ENCODE measurements at places on chromosomes 1 and 21.

GRCh38 chr1:1061682-1062345 is 12.3 kb downstream of the RNF223 start:
- no peak for DNase-seq

- DNase-seq, result no peak
Observed at GRCh38 chr1:54697896-54698295, 17.8 kb upstream of the TTC4 start.

- DNase-seq, result no peak
Observed at GRCh38 chr1:66778969-66779368, 22.1 kb downstream of the INSL5 start.

DNA sequence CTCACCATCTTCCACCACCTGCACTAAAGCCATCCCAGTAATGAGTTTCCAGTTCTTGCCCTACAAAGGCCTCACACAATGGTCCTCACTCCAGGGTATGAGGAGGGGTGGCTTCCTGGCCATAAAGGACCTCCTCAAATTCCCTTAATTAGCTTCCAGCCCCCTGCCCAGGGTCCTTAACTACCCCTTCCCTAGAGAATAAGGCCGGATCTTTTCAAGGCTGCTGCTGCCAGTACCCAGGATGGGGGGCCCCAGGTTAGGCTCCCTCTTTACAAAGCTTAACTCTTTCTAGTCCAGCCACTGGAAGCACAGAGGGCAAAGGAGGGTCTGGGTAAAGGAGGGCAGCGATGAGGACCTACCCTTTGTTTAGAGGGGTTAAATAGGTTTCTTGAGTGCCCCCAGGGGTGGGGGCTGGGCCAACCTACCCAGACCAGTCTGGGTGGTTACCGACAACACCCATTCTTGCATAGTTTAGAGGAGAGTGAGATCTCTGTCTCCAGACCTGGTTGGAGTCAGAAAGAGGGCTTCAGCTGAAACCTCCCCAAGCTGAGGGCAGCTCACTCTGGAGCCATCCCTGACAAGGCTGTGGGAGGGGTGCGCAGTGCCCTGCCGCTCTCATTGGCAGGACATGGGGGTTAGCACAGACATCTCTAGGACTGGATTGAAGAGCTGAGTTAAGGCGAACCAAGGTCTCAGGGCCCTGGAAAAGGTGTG is 7.1 kb downstream of the BLACAT1 start:
- no peak for DNase-seq

DNA sequence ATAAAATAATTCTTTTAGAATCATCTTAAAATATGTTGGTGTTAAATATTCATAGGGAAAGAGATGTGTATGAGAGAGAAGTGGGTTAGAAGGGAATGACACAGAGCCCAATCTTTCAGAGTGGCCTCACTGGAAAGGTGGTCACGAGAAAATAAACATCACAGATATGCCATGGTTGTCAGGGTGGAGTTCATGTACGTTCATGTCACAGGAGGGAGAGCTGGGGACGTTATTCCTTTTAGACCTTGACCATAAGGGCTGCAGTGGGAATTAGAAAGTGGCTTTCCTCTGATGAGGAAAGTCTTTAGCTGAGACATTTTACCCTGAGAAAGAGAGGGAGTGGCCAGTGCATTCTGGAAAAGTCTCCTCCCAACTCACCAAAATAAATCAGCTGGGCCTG is 90.6 kb upstream of the TNR start:
- no peak for DNase-seq

DNA sequence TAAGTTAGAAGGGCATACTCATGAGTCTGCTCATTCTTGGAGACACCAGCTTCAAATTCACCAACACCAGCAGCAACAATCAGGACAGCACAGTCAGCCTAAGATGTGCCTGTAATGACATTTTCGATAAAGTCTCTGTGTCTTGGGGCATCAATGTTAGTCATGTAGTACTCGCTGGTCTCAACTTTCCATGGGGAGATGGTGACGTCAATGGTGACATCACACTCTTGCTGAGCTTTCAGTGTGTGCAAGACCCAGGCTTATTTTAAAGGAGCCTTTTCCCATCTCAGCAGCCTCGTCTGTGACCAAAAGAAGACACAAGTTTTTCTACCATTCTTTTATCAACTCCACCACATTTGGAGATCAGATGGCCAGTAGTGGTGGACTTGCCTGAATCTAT is 75.5 kb downstream of the SERINC2 start:
- DNase-seq, result no peak

GRCh38 chr1:226362891-226363447 is 44.9 kb downstream of the PARP1 start:
- no peak for DNase-seq

- no peak for DNase-seq
Observed at GRCh38 chr1:67987046-67987799, 63.2 kb downstream of the DIRAS3 start.

DNA sequence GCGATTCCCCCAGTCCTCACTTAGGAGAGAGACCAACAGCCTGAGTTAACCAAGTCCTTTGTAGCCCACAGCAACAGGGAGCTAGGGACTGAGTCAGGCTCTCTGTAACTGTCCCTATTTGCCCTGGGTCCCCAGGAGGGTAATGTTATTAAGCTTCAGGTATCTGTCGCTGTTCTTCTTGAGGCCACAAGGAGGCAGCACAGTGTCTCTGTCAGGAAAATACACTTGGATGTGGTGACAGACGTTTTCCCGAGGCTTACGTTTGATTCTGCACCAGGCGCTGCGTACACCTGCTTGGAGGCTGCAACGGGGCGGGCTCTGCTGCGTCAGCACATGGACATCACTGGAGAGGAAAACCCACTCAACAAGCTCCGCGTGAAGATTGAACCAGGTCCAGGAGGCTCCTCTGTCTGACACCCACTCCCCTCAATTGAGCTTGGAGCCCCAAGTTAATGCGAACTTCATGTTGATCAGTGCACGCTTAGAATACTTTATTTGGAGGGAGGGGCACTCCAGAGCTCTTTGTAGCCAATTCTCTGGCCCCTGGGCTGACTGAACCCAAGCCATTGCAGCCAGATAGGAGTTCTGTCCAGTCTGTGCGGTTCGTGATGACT is 10.7 kb upstream of the ELF3 start:
- DNase-seq, result peak; percentile 24

GRCh38 chr1:244048256-244049161 is 2.6 kb upstream of the ZBTB18 start:
- peak; percentile 95 for DNase-seq

DNA sequence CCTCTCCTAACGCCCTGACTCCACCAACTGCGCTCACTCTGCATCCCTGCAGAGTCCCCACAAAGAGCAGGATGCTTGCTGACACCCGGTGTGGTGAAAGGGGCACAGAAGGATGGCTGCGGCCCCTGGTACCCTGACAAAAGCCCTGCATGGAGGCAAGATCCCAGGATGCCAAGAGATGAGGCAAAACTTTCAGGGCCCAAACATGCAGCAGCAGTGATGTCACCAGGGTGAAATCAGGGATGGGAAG is 36.6 kb downstream of the SLC9A1 start:
- no peak for DNase-seq

DNA sequence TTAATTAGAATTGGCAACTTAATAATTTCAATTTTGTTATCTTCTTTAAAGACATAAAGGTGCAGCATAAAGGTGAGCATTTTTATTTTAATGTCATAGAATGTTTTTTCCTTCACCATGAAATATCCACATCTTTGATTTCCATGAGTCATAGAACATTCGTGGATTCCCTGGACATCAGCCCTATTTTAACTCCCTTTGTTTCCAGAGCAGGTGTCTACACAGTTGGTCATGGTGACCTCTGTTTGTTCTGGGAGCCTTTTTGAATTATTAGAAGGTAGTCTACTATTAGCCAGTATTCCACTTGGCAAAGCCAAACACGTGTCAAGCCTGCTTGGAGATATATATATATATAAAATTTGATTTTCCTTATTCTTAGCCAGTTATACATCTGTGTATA is 572.9 kb downstream of the LTN1 start:
- DNase-seq, result no peak

DNA sequence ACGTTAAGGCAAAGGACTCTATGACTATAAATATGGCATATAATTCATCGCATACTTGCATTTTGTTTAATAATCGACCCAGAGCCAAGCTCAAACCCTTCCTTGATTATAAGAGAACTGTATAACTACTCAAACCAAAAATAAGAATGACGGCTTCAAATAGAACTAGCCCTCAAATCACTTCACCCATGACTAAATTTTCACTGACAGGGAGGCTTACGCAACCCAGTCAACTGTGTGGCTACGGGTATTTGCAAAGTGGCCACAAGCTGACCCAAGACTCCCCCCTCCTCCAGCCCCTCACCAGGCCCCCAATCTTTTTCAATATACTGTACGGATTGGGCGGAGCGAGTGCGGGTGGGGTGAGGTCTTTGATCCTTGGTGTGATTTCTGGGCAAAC is 268.3 kb downstream of the ASTN1 start:
- no peak for DNase-seq

DNA sequence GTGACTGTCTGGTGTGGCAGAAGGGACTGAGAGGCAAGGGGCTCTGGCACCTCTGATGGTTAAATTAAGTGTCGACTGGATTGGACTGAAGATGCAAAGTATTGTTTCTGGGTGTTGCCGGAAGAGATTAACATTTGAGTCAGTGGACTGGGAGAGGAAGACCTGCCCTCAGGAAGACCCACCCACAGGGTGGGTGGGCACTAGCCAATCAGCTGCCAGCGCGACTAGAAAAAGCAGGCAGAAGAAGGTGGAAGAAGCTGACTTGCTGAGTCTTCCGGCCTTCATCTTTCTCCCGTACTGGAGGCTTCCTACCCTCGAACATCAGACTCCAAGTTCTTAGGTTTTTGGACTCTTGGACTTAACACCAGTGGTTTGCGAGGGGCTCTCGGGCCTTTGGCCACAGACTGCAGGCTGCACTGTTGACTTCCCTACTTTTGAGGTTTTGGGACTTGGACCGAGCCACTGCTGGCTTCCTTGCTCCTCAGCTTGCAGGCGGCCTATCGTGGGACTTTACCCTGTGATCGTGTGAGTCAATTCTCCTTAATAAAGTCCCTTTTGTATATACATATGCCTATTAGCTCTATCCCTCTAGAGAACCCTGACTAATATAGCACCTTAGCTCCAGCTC is 79.6 kb downstream of the KAZN start:
- DNase-seq, result no peak

- DNase-seq, result no peak
Observed at GRCh38 chr1:168180148-168180524, 1.4 kb downstream of the TIPRL start.

DNA sequence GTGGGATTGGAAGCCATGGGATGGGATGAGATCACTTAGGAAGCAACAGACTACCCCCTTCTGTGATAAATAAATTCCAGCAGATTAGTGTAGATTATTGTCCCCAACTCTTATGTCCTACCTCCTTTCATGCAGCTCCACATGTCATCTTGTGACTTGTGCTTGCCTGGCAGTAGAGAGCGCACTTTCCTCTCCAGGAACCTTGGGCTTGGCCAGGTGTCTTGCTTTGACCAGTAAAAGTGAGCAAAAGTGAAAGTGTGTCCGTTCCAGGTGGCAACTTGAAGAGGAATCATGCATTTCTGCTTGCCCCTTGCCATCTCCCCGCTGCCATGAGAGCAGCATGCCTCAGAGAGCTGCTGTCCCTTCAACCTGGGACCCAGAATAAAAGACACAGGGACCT is 122.9 kb upstream of the ERG start:
- no peak for DNase-seq

DNA sequence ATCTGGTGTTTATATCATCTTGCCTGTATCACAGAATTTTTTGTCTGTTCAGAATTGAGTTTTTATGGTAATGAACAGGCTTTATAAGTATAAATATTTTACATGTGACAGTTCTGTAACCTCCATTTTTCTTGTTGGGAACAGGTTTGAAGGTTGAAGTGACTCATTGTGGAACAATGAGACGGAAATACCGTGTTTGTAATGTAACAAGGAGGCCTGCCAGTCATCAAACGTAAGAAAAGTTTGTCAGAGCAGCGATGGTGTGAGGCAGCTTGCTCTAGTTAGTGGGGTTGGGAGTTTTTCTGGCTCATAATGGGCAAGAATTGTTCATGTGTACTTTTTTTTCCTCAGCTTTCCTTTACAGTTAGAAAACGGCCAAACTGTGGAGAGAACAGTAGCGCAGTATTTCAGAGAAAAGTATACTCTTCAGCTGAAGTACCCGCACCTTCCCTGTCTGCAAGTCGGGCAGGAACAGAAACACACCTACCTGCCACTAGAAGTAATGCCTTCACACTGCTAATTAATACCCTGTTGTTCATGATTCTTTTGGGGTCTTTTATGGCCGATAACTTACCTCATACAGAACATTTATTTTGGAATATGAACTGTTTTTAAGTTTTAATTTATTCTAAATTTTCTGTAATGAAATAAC is 75.2 kb upstream of the TEKT2 start:
- DNase-seq, result no peak

DNA sequence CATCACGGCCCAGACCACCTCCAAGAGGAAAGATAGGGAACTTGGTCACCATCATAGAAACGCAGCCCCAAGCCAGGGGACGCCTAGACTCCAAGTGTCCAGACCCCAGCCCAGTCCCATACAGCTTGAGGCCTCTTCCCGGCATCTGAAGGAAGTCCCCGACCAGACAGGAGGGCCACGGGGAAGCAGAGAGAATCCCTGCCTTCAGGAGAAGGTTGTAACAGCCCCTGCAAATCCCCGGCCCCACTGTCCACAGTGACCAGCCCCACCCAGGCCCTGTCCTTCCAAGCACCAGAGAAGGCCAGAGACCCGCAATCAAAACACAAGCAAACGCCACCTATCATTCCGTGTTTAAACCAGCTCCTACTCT is 1.7 kb downstream of the SLC19A1 start:
- DNase-seq, result peak; percentile 5

DNA sequence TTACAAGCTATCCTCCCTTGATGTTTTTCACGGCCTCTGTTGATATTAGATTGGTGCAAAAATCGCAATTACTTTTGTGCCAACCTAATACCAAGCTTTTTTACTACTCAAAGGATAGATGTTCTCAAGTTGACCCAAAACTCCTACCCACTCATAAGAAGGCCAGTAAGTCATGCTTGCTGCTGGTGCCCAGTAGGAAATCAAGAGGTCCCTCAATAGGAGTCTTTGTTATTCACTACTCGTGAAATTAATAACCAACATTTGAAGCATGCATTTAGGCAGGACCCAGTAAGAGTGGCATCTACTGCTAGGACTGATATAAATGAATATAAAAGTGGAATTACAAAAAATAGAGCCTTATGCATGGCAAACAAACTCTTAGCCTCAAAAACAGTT is 52.6 kb downstream of the APP start:
- DNase-seq, result no peak

- DNase-seq, result no peak
Observed at GRCh38 chr1:228009116-228009827, 2.5 kb downstream of the WNT3A start.

- DNase-seq, result no peak
Observed at GRCh38 chr1:204145033-204145504, 6.8 kb downstream of the ETNK2 start.

GRCh38 chr1:177174921-177175634 is 4.3 kb downstream of the BRINP2 start:
- DNase-seq, result no peak

All from stimulated activated naive CD8-positive, alpha-beta T cell treated with anti-CD3 and anti-CD28 coated beads, Interleukin-15, Interleukin-2, amounts not matched to agents 100 U/mL and 50 U/mL, for 24 hours (primary cell).